LHCN-M2 (cell line): ENCODE measurements at places on chromosomes 7 and 10.

DNA sequence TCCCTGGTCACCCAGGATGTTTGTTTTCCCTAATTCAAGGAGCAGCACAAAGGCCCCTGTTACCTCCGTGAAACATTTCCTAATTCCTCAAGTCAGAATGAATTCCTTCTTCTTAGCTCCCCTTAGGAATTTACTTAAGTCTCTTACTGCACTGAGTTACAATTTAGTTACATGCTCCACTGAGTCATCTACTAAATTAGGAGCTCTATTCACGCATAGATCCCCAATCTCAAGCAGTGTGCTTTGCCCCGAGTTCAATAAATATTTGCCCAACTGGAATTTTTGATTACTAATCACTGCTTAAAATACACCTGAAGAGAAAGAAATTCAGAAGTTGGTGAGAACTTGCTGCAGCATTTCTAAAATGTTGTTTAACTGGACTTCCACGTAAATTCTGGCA is 329.4 kb upstream of the MYO3A start:
- no peak for DNase-seq

DNA sequence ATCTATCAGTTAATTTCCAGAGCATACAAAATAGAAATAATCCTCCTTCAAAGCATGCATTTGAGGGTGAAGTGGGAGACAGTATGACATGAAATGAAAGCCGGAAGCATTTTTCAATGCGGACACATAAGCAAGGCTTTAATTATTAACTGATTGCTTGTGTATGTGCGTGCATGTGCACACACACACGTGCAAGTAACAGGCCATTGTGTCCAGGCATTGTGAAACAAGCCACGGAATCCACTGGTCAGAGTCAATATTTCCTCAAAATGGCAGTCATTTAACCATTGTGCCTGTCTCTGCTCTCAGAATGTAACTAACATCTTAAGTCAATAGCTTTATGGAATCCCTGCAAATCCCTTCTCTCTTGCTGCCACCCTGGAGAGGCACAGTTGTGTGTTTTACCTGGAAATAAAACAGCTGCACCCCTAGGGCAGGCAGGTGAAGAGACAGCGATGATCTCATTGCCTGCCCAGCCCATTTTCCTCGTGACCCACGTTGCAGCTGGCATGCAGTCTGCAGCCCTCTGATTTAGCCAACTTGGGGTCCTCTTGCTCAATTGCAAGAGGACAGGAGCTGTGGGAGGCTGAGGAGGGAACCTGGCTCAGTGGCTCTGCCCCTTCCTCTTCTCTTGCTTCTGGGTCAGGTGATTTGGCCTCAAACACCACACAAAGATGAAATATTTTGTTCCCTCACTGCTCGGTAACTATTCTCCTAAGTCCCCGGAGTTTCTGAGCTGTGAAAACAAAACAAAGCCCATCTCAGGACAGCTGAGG is 500.9 kb upstream of the ZMIZ1 start:
- no peak for DNase-seq

DNA sequence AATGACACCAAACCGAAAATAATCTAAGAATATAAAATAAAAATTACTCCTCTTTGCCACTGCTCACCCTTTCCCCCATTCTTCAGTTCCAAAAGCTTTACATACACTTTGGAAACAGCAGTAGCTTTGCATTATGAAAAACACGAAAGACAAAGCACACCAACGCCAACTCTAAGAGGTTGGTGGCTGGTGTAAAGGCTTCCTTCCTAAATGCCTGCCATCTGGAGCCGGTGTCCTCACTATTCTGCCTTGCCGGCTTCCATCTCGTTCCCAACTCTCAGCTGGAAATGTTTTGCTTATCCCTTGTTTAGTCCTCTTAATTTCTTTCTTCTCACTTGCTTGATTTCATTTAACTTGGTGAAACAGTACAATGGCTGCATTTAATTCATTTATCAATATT is 281.1 kb upstream of the LRRN3 start:
- DNase-seq = no peak

DNA sequence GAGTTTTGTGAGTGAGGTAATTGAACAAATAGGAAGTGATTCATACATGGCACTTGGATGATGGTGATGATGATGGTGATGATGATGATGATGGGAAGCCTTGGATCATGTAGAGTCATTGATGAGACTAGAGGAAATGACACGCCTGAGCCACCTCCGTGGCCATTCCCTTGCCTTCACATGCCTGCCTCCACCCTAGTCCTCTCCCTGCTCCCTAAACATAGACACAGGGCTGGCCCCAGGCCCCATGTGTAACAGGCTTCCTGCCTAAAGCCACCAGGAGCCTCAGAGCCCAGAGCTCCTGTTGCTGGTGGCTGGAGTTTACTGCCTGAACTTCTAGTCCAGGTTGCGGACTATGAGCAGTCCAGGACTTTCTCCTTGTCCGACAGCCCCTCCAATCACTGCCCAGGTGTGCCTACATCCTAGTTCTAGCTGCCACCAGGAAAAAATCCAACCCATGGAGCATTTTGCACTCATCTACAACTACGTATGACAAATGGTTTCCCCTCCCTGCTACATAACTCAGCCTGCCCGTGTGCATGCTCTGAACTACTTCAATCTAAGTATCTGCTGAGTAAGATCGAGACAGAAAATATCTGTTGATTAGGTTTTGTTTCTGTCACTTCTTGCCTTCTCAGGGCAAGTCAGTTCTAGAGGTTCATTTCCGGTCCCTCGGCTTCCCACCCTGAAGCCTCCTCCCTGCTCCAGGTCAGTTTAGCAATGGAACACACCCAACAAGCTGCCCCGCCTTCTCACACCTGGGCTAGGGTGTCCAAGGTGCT is 35.5 kb upstream of the KDM7A start:
- no peak for DNase-seq

DNA sequence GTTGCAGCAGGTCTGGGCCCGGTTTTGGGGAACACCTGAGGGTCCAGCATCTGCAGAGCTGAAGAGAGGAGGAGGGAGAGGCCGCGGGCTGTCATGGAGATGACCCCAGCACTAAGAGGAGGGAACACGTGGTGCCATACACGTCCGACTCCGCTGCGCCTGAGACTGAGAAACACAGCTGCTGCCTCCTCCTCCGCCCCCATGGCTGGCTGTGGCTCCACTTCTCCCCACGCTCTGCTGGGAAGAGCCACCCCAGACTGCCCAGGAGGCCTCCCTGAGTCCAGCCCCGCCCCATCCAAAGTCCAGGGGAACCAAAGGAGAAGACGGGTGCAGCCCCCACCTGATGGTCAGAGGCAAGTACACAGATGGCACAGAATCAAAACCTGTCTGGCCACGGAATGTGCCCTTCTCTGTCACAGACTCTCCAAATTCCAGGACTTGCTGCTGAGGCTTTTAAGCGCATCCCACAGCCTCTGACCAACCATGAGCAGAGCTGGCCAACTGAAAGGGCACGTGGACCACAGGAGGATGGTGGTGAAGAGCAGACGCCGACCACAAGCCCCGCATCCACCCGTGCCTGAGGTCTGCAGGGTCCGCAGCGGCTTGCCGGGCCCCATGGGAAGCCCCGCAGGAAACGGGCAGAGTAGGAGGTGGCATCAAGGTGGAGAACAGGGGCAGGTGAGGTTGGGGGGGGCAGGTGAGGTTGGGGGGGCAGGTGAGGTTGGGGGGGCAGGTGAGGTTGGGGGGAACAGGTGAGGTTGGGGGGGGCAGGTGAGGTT is 24.0 kb downstream of the STK32C start:
- DNase-seq = no peak

GRCh38 chr10:119368581-119368980 is 161.2 kb downstream of the GRK5 start:
- DNase-seq = no peak

GRCh38 chr10:73043766-73044377 is 52.8 kb downstream of the P4HA1 start:
- DNase-seq = peak; percentile 22
